ENCODE measurements at places on chromosomes 7 and 10. TPM values are rescaled to one million over a fixed set of nuclear protein-coding genes. Genes with fewer than 3 reads are reported as not detected.

DNA sequence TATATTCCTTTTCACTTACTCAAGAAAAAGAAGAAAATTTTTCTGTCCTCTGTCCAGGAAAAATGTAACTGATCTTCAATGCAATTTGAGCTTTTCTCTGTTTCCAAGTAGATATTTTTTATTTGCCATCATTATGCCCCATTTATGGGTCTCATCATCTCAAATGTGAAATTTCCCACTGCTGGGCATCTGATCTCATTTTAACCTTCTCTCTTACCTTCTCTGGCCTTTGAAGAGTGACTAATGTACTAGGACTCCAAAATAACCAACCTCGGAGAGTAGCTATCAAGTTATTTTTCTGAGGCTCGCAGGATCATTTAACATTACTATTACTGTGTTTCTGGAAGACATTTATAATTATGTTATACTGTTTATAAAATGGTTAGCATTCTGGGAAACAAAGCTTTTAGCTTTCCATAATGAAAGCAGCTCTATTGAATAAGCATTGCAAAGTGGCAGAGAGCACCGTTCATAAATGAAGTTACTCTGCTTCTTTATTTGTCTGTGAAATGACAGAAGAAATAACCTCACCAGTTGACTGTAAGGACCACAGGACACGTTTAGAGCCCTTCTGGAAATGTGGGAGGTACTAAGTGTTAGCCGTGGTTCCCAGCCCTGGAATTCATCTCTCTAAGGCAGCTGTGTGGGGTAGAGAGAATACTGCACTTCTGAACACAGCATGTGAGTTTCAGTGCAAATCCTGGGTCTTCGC, 33.3 kb upstream of the NMT2 start:
- DNase-seq: no peak

GRCh38 chr7:134071355-134072331, 55.5 kb upstream of the LRGUK start:
- no peak for DNase-seq

INA gene
- polyA plus RNA-seq: 0.92 TPM

GIMAP6 gene
- polyA plus RNA-seq: 10.2 TPM

GRCh38 chr10:89351412-89351779, 23.6 kb downstream of the IFIT3 start:
- DNase-seq: no peak

DNA sequence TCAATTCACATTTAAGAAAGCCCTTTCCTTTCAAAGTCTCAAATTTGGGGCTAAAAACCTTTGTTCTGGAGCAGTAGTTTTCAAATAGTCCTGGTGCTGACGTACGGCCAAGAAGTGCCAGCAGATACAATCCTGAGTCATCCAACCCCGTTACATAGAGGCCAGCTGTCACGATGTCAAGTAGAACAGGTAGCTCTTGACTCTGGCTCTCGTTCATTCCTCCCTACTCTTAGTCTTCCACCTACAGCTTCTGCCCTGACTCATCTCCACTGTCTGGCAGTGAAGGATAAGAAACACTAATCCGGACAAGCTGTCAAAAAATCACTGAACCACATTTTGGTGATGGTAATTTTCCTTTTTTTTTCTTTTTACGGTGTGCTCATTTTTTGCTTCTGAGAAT, 132.4 kb upstream of the PTN start:
- DNase-seq: no peak

DNA sequence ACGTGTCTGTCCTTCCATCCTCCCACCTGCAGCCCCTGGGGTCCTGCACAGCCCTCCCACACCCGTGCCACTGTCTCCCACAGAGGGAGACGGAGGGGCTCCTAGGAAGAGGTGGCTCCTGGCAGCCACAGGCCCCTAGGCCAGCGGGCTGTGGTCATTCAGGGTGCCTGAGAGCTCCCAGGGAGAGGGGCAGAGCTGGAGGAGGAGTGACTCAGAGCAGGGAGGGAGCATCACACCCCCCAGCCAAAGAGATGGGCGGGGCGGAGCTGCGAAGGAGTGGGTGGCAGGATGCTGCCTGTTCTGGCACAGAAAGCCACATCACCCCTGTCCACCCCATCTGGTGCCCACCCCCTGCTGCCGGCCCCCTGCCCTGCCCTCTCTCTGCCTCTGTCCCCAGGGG, 50.5 kb downstream of the STK32C start:
- no peak for DNase-seq

DNA sequence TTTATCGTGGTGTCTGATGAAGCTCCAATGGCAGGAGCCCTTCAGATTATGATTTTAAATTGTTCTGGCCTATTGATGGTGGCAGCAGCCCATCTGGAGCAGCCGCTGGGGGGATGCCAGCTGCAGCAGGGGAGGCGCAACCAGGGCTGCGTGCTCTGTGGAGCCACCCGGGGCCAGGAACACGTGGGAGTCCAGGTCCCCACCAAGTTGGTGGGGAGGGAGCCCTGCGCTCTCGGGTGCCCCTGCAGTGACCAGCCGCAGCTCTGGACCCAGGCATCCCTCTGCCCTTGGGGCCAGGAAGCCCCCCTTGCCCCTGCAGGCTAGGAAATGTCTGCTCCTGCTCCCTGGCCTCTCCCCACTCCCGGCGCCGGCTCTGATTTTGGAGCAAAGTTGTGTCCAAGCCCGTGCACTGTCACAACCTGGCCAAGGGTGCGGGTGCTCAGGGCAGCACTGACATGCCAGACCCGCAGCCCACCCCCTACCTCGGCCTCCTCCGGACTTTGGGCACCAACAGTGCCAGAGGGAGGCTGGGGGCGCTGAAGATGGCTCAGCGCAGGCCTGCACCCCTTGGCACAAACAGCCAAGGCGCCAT, 147.2 kb upstream of the ADO start:
- no peak for DNase-seq

DKK1 gene
- polyA plus RNA-seq: 4.0 TPM
